ENCODE measurements at places on chromosomes 1 and 21.

DNA sequence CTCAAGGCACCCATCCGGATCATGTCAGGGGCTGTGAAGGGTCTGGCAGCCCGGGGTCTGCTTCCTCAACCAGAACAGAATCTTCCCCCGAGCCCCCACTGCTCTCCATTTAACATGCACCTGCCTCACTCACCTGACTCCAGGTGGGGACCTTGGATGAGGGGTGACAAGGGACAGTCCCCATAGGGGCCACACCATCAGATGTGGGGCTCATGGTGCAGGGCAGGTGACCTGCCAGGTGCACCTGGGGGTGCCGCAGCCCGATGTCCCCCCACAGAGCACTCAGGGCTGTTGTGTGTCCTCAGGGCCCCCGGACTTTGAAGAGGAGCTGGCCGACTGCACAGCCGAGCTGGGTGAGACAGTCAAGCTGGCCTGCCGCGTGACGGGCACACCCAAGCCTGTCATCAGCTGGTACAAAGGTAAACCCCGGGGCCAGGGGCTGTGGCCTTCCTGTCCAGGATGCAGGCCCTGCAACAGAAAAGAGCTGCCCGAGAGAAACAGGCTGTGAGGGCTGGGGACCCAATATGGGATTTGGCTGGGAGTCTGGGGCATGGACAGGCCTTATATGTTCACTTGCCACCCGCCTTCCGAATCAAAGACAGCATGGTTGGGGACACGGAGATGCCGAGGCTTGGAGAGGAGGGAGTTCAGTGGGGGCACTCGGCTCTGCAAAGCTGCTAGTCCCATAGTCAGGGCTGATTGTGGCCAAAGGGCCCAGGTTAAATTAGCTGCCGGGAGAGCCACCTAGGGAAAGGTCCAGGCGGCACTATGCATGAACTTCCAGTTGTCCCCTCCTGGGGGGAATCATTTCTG lies 64.6 kb downstream of the TRIM11 start:
- DNase-seq = no peak

GRCh38 chr1:48245106-48245505 lies 22.6 kb downstream of the SLC5A9 start:
- DNase-seq = no peak

GRCh38 chr1:90850181-90850897 lies 133.2 kb upstream of the BARHL2 start:
- DNase-seq = no peak

GRCh38 chr1:62361431-62361830 lies 42.2 kb upstream of the KANK4 start:
- no peak for DNase-seq

- no peak for DNase-seq
These were observed 31.0 kb downstream of the TNNT2 start for GRCh38 chr1:201346337-201346939.

GRCh38 chr1:212430955-212431394 lies 1.7 kb upstream of the NENF start:
- DNase-seq = no peak

- DNase-seq = no peak
These were observed 42.0 kb downstream of the ACOT7 start for GRCh38 chr1:6351480-6352137.

DNA sequence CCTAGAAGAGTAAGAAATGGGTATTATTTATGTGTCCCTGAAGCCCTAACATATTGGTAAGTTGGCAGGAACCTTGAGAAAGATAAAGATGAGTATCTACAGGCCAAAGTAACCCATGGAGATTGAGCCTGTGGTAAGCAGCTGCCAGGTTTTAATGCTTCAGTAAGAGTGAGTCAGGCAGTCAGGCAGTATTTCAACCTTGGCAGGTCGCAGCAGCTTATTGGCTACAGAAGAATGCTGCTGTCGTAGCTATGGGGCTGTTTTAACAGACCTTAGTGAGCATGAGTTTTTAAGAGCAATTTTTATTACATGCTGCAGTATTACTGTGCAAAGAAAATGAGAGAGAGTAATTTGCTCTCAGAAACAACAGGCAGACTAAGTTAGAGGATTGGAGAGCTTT lies 10.3 kb upstream of the SLC30A10 start:
- no peak for DNase-seq

GRCh38 chr1:109732390-109732881 lies 8.4 kb downstream of the GSTM3 start:
- no peak for DNase-seq

- no peak for DNase-seq
These were observed 929 bp upstream of the FOXJ3 start for GRCh38 chr1:42335809-42336518.

DNA sequence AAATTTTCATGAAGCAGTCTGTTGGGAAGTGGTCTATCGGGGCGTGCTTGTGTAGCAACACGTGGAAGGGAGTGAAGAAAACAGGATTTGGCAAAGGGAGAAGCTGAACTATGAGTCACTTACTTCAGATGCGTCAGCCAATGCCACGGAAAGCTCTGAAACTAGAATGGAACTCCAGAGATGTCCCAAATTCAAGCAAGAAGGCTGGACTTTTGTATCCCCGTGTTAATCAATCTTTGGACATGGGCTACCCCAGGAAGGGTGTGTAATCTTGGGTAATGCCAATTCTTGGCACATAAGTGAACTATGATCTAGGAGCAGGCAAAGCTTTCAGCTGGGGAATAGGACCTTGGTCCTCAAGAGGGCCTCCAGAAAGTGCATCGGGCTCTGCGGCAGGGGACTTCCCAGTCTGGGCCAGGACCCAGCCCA lies 102.6 kb downstream of the ADSS2 start:
- no peak for DNase-seq

GRCh38 chr1:162690672-162691434 lies 58.6 kb downstream of the DDR2 start:
- DNase-seq = no peak

GRCh38 chr21:31136891-31137290 lies 98.6 kb upstream of the KRTAP19-8 start:
- no peak for DNase-seq

- DNase-seq = no peak
These were observed 16.2 kb downstream of the ROR1 start for GRCh38 chr1:63789856-63790605.

DNA sequence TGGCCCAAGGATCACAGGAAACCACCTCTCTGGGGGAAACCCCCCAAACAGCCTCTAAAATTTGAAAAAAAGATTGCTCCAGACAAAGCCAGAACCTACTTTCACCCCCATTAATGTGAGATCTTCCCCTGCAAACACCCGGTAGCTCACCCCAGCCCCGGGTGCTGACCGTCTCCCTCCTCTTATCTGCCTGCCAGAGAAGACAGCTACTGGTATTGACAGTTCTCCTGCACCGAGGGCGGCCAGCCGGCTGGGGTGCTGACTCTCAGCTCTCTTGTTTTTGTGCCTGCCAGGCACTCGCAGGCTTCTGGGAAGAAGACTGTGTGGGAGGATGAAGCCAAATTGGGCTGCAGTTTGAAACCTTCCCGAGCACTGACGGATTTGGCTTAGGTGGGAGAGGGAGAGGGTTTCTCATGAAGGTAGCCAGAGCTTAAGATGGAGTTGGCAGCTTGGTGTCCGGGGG lies 48.2 kb downstream of the RASSF5 start:
- DNase-seq = no peak

- DNase-seq = no peak
These were observed 99.7 kb upstream of the DYNLT5 start for GRCh38 chr1:66652556-66652955.

DNA sequence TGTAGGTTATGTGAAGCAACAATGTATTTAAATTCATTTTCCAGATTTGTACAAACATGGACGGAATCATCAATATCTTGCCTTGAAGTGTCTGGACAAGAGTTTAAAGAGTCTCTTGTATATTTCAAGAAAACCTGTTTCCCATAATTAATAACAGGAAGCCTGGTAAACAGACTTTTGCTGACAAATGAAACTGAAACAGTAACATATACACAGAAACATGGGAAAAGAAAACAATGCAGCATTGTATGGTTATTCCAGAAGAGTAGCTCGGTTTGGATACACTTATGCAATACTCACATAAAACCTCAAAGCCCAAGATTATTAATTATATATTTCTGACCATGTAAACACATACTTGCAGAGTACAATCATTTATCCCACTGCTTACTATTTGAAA lies 265.5 kb downstream of the PTPRC start:
- no peak for DNase-seq

GRCh38 chr1:99601709-99602403 lies 44.1 kb upstream of the PALMD start:
- no peak for DNase-seq

GRCh38 chr1:163013826-163014600 lies 55.1 kb upstream of the RGS4 start:
- DNase-seq = no peak

DNA sequence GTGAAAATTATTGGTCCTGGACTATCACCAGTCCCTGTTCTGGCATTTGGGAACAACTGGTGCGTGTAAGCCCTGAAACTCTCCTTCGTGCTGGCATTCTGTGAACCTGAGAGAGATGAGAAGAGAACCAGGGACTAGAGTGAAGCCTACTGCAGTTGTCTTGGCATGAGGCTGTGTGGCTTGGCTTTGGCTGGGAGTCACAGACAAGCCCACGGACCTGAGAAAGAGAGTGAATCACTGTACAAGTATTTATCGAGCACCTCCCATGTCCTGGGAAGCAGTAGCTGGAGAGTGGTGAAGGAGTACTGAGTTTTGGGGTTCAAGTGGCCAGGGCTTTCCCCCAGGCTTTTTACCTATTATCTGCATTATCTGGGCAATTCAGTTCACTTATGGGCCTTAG lies 63.3 kb downstream of the FGGY start:
- no peak for DNase-seq

GRCh38 chr1:233337505-233337904 lies 10.0 kb downstream of the MAP3K21 start:
- no peak for DNase-seq

GRCh38 chr1:11598461-11598860 lies 55.8 kb downstream of the FBXO2 start:
- no peak for DNase-seq

DNA sequence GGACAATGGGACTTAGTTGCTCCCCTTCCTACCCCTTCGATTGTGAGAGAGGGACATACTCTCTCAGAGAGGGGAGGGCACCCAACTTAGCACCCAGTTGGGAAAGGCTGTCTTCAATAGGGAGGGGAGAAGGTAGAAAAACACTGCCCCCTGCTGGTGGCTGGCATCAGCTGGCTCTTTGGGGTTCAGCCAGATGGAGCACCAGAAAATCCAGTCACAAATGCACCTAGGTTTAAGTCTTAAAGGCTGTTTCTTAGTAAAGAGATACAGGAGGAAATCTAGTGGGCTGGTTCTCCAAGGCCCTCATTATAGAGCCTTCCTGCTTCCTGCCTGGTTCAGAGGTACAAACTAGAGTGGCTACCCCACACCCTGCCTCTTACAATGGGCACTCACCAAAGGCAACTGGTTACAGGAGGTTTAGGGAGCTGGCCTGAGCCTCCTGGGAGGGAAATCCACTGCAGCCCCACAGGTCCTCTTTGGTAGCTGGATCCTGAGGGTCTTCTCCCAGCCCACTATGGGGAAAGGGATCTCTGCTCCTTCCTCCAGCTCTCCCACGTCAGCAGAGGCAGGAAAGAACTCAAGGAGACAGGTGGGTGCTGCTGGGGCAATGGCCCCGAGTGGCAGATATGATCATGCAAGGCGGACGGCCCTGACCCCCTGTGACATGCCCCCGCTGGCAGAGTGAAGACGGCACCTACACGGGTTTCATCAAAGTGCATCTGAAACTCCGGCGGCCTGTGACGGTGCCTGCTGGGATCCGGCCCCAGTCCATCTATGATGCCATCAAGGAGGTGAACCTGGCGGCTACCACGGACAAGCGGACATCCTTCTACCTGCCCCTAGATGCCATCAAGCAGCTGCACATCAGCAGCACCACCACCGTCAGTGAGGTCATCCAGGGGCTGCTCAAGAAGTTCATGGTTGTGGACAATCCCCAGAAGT lies 28.3 kb downstream of the EIF2D start:
- peak; percentile 40 for DNase-seq

- DNase-seq = no peak
These were observed 4.8 kb upstream of the TTC4 start for GRCh38 chr1:54710841-54711240.

DNA sequence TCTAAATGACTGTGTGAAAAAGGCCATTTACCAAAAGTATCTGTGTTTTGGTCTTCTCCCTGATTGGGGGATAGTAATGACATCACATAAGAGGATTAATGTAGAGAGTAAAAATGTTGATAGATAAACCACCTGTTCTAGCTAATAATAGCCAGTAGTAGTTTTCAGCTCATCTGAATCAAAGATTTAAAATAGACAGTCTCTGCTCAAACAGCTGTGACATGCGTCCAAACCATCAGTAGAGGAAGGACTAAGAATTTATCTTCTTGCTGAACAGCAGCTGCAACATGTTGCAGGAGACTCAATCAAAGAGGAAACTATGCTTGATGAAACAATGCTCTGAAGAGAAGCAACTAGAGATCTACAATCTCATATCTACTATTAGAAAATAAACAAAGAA lies 21.4 kb downstream of the TMPRSS15 start:
- no peak for DNase-seq

DNA sequence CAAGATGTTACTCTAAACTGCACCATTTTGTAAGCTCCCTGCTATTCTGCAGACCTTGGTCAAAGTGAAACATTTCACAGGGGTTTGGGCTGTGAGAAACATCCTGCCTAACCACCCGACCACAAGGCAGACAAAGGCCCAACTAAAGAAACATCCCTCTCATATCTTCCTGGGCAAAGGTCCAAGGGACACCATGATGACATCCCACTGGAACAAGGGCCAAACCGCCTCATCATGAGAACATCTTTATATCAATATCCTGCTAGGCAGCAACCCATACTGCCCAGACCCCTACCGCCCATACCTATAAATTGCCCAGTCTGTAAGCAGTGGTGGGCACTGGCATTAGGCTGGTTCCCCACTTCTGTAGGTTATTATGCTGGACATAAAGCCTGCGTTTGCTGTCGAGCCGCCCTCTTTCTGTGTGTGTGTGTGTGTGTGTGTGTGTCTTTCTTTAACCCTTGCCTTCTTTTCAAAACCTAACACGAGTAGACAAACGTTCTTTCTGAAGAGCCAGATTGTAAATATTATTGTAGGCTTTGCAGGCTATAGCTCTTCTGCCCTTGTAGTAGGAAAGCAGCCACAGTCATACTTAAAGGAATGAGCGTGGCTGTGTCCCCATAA lies 1.0 kb upstream of the PPIE start:
- no peak for DNase-seq

DNA sequence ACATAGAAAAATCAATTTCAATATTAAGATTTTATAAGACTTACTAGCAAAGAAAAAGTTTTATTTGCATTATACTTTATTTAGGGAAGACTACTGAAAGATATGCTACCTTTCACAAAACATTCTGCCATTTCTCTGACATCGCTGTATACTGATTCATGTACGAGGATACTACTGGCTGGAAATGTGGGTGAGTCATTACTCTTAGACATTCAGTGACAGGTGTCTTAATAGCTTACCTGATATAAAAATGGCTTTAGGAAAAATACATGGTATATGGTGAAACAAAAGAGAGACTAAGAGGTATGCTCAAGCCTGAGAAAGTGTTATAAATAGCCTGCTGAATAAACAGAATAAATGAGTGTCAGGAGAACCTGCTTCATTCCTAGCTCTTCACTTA lies 73.0 kb upstream of the EXO1 start:
- no peak for DNase-seq

All from left renal pelvis (tissue), 4 donors.